ENCODE measurements at places on chromosomes 7 and 10. TPM values are rescaled to one million over a fixed set of nuclear protein-coding genes. Genes with fewer than 3 reads are reported as not detected.

The LIPF gene
- polyA plus RNA-seq: 0.24 TPM

DNA sequence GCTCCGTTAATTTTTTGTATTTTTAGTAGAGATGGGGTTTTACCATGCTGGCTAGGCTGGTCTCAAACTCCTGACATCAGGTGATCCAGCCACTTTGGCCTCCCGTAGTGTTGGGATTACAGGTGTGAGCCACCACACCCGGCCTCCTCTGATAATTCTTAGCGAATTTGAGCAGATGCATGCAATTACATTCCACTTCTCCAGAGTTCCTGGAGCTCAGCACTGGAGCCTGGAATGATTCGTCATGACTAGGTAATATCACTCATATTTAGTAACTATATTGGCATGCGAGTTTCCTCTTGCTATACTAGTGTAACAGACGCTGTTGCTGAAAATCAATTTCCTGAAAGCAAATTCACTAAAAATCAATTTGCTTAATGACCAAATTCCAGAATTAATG lies 86.8 kb downstream of the MKX start:
- no peak for DNase-seq

- no peak for DNase-seq
Observed at GRCh38 chr10:43064331-43065075, 12.4 kb upstream of the RET start.

GRCh38 chr10:82245906-82246560 lies 371.0 kb downstream of the NRG3 start:
- no peak for DNase-seq

GRCh38 chr7:132499065-132499464 lies 77.2 kb downstream of the PLXNA4 start:
- DNase-seq: no peak

The FAM25C gene
- polyA plus RNA-seq: not detected

The ADRA2A gene
- polyA plus RNA-seq: 3.3 TPM

DNA sequence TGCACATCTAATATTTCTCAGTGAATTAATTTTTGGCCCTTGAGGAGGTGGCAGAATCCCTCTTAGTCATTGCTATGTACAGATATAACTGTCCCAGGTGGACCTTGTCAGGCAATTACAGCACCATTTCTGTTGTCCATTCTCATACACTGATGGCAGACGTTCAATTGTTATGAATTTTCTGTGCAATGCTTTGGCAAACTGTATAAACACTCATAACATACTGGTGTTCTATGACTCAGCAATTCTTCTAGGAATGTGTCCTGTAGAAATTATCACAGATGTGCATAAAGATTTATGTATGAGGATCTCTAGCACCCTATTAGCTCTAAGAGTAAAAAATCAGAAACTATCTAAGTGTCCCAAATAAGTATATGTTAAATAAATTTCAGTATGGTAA lies 80.8 kb downstream of the DNAJB9 start:
- no peak for DNase-seq

The HMX3 gene
- polyA plus RNA-seq: not detected

DNA sequence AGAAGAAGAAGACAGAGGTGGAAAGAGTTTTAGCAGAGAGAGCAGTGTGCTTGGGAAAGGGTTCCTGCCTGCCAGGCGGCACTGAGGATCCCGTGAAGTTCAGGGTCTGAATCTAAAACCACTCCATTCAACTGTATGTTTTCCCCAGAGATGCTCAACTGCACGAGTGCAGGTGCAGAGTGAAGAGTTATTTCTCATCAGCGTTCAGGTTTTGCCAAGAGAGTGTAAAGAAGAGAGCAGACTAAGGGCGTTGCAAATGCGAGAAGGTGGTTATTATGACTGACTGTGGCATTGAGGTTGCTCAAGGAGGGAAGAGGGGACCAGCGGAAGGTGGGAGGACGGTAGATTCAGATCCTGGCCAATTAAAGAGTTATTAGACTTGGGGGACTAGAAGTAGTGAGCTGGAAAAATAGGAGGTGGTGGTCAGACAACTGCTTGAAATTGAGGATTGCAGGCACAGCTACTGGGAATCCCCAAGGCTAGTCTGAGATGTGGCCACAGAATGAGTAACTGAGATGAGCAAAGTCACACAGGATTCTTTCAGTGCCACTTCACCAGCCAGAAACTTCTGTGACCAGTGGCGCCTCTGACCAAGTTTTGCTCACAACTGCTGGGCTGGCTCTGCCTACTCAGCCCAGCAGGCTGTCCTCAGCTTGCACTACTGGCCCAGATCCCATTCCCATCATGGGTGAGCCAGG lies 29.1 kb downstream of the STRA8 start:
- no peak for DNase-seq

The SSC4D gene
- 6.5 TPM for polyA plus RNA-seq

The HOXA2 gene
- 8.5 TPM for polyA plus RNA-seq

DNA sequence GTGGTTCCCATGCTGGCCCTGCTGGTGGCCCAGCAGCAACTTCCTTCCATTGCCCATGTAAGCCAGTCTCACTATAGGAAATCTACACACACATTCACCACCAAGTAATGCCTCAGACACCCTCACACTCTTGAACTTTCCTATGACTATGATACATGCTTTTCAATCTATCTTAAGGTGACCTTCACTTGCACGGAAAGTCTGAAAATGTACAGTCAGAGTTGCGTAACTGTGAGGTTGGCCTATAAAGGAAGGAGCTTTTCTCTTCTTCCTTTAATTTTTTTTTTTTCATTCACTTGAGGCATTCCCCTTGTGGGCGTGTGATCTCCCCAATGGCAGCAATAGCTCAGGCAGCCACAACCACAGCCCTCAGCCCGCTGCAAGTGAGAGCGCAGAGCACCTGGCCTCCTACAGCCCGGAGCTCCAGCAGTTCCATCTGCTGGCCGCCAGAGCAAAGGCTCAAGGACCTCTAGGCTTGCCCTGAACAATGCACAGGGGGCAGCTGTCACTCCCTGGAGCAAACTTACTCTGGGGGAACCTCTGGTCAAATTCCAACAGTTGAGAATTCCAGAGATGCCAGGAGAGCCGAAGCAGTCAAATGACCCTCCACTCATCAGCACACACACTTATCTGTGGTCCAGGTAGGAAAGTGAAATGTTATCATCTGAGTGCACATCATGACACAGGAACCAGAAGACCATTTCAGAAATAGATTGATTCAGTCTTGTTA lies 123.1 kb upstream of the ADO start:
- no peak for DNase-seq

- DNase-seq: no peak
Observed at GRCh38 chr7:66376264-66376945, 171.3 kb downstream of the TPST1 start.

DNA sequence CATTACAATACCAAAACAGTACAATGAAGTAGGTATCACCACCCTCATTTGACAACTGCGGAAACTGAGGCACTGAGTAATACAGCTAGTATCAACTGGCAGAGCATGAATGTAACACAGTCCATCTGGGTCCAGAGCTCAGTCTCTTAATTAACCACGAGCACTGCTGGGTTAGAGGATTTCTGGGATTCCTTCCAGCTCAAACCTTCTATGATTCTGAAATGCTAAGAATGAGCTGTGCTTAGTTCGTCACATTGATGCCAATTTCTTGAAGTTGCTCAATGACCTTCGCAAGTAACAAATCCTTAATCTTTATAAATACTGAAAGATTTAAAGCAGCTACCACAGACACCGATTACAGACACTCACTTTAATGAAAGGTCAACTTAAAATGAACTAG lies 62.5 kb downstream of the SGMS1 start:
- DNase-seq: no peak

DNA sequence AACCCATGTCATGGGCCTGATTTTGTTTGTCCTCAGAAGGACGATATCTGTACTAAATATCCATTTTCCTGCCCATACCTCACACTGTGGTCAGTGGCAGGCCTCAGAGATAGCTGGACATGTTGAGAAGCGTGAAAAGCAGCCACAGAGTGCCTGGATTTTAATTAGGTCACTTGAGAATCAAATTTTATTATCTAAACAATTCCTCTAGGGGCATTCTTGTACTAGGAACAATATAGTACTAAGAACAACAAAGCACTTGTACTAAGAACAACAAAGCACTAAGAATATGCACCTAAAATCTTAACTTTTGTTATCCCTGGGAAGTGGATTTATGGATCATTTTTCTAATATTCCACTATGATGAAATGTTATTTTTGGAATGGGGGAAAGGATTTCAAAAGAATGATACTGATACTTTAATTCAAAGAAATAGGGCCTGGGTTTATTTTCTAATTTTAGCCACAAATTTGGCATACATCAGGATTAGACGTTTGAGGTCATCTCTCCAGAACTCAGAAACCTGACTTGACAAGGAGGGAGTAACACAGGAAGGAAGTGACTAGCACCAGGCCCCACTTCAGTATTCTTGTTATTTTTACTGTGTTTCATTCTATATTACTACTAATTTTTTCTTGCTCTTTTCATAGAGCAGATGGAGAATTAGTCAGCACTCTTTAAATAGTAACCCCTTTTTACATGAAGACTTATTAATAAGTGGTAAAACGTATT lies 112.2 kb downstream of the EXOC4 start:
- no peak for DNase-seq

The NME8 gene
- 0.28 TPM for polyA plus RNA-seq

The PTPN20 gene
- polyA plus RNA-seq: 1.8 TPM

GRCh38 chr7:47154791-47155190 lies 427.1 kb downstream of the TNS3 start:
- no peak for DNase-seq

DNA sequence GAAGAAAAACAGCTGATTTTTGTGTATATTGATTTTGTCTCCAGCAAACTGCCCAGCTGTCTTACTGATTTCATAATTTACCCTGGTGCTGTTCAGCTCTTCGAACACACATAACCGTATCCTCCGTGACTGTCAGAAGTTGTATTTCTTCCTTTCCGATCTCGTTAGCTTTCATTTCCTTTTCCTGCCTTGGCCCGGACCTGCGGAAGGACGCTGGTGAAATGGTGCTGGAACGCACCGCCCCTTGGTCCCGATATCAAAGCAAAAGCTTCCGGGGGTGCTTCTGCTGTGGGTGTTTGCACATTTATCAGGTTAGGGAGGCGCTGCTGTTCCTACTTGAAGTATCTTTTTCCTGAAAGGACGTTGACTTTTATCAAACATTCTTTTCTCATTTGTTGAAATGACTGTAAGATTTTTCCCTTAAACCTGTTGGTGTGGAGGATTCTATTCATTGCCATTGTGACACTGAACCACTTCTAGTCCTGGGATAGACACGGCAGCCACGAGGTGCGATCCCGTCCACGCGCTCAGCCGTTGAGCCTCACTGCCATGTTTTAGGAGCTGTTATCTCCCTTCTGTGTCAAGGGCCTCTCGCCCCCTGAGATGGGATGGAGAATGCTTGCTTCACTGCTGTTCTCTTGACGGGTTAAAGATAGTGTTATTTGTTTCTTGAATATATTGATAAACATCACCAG lies 72.6 kb downstream of the FOXL3 start:
- no peak for DNase-seq

DNA sequence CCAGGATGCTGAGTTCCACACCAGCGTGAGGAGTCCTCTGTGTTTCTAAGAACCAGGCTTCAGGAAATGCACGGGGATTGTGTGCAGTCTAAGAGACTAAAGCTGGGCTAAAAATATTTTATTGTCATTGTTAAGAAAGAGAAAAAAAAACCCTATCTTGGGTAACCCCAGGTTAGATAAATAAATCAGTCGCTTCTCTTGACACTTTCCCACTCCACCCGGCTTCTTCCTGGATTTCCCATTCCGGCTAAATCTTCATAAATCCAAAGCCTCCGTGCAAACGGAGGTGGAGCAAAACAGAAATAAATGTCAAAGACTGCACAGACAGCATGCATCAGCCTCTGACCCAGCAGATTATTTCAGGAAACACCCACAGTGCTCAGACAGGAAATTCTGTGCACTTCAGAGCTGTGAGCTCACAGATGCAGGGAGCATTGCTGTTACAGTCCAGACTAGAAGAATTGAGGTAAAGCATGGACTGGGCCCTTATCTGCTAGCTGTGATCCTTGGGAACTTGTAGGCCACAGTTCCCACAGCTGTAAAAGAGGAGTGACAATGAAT lies 44.8 kb upstream of the GRID1 start:
- DNase-seq: no peak

The DEPP1 gene
- polyA plus RNA-seq: 7.2 TPM

DNA sequence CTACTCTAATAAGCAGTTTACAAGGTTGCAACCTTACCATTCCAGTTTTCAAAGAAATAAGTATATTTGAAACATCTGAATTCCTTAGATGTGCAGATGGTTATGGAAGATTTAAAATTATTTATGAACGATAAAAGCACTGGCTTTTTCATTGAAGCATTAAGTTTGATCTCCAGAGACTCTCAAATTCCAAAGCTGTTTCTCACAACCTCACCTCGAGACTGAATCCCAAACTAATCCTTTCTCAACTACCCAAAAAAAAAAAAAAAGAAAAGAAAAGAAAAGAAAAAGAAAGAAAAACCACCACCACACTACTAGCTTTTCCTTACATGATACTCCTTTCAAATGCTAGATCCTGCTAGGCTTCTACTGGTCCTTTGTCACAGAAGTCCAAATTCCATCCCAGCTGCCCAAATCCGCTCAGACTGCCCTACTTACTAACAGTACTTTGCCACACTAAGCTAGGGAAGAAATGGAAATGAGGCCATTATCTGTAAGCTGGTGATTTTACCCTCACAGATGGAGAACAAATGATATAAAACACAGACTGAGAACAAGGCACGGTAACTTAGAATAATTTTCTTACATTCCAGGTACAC lies 100.6 kb upstream of the CDK1 start:
- no peak for DNase-seq

DNA sequence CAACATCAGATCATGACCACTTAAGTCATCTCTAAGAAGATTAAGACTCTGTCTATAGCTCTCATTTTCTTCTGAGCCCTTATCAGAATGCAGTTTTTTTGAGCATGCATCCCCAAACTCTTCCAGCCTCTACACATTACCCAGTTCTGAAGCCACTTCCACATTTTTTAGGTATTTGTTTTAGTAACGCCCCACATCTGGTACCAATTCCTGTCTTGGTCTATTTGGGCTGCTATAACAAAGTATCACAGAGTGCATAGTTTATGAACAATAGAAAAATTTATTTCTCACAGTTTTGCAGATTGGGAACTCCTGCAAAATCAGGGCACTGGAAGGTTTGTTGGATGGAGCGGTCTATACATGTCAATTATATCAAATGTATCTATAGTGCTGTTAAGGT lies 107.7 kb upstream of the KCND2 start:
- no peak for DNase-seq

- no peak for DNase-seq
Observed at GRCh38 chr7:1359051-1359400, 100.2 kb downstream of the MICALL2 start.

- DNase-seq: no peak
Observed at GRCh38 chr7:44898039-44898438, 12.7 kb upstream of the PURB start.

The TAS2R41 gene
- polyA plus RNA-seq: not detected

- DNase-seq: no peak
Observed at GRCh38 chr10:13439313-13440184, 89.3 kb downstream of the BEND7 start.

DNA sequence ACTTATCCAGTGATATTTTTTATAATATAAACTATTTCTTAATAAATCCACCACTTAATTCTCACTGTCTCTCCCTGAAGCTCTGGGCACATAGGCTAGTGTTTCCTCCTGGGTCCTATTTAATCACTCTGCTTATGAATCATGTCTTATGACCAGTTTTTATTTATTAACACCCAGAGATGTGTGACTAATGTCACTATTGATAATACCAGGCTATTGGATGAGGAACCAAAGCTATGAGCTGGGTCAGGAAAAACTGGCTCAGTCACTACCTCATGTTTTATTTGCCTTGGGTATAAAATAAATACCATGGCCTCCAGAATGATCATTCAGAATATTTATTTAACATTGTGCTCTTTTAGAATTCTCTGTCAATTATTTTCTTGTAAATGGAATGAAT lies 5.2 kb downstream of the SEMA3E start:
- DNase-seq: no peak

The PDZD7 gene
- 1.9 TPM for polyA plus RNA-seq

GRCh38 chr10:80964955-80965614 lies 427.4 kb downstream of the SH2D4B start:
- DNase-seq: no peak
